Natural killer cell (primary cell): ENCODE measurements at places on chromosomes 5 and 9. TPM values are rescaled to one million over a fixed set of nuclear protein-coding genes. Genes with fewer than 3 reads are reported as not detected.

FOXE1 gene
- total RNA-seq: not detected

DNA sequence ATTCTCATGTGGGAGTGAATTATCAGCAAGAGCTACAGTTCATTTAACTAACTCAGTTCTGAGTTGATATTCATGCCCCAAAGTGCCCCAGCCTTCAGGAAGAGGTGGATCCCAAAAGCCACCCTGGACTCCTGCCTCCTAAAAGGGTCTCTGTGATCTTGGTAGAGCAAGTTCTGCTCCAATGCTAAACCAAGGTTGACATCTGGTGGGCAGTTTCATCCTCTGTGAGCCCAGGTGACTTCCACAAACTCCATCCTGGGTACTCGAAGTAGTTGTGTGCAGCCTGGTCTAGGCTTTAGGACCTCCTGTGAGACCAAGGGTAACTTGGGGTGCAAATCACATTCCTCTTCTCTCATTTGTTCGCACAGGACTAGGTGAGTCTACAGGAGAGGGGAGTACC is 816.8 kb downstream of the MTRR start:
- no peak for DNase-seq

WDR38 gene
- total RNA-seq: not detected

DNA sequence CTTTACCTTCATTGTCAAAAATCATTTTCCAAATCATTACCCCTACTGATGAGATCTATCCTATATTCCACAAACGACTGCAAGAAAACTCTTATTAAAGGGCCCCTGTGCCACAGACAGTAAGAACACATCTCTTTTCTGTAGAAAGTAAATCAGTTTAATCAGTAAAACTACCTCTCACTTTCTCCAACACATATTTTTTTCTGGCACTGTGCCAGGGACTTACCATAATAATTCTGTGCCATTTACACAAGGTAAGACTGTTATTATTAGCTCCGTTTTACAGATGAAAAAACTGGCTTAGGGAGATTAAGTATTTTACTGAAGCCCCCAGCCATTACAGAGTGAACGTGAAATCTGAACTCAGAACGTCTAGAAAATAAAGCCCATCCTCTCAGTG is 587.0 kb upstream of the COX7C start:
- DNase-seq: no peak

DNA sequence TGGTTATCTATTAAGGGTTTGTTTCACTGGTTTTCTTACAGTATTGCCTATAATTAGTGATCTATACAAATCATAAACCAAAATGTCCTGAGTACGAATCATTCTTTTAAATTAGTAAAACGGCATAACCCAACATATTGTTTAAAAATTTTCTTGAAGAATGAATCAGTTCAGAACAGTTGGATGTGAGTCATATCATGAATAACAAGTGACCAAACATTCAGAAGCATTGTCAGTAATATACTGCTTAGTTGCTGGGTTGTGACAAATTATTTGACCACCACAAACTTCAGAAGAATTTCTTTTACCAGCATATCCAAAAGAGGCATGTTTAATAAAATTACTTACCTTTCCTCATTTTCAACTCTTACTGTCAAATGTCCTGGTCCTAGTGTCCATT is 111.2 kb downstream of the UNC13B start:
- DNase-seq: no peak

MAMDC4 gene
- total RNA-seq: 4.6 TPM

DNA sequence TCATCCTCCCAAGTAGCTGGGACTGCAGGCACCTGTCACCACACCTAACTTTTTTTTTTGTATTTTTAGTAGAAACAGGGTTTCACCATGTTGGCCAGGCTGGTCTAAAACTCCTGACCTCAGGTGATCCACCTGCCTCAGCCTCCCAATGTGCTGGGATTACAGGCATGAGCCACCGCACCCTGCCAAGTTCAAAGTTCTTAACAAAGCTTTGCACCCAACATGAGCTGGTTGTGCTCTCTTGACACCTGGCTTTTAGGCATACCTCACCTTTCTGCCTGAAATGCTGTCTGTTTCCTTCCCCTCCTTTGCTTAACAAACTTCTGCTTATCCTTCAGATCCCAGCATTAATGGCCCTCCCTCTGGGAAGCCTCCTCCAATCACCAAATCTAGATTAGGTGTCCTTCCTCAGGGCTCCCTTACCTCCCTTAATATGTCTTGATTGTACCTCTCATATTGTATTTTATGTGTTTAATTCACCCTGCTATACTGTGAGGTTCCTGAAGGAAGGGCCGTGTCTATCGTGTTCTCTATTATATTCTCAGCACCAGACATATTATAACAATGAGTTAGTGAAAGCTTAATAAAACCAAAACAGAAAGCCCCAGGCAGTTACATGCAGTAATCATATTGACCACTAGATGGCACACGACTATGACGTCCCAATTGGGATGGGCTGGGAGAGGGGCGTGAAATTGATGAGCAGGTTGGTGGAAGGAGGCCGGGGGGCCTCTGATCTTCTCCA is 62.9 kb upstream of the PPARGC1B start:
- no peak for DNase-seq

GRCh38 chr9:94554439-94555331 is at the start of gene PCAT7:
PCAT7 (plus strand) TSS chr9:94555083.
- DNase-seq: no peak

DNA sequence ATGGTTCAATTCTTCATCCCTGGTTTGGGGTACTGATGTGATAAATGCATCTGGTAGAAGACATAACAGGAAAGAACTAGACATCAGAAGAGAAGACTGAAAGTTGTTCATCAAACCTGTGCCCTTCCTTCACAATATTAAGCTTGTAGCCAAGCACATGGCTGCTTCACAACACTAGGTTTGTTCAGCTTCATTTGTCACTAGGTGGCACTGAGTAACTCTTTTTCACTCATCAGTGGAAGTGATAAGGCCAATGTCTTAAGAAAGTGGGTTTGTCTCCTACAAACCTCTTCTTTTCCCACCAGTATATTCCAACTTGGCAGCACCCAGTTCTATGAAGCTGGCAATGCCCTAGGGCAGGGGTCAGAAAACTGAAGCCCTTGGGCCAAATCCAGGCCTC is 26.9 kb downstream of the ZNF484 start:
- DNase-seq: peak; percentile 48

FAM221B gene
- not detected for total RNA-seq

DNA sequence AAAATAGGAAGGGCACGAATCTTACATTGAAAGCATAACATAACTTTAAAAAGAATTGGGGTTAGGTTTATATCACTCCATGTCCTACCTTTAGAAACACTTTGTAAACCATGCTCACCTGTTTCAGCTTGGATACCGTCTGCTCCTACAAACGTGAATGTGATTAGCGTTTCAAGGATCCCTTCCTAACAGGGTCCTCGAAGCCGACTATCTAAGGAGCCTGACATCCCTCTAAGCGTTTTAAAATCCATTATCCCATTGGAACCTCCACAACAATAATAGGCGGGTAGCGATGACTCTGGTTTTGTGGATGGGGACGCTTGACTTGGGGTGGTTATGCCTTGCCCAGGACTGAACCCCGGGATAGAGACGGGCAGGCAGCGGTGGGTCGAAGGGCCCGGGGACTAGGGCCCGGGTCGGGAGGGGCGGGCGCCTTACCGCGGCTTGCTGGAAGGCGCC is 937 bp downstream of the SVEP1 start:
- no peak for DNase-seq

DNA sequence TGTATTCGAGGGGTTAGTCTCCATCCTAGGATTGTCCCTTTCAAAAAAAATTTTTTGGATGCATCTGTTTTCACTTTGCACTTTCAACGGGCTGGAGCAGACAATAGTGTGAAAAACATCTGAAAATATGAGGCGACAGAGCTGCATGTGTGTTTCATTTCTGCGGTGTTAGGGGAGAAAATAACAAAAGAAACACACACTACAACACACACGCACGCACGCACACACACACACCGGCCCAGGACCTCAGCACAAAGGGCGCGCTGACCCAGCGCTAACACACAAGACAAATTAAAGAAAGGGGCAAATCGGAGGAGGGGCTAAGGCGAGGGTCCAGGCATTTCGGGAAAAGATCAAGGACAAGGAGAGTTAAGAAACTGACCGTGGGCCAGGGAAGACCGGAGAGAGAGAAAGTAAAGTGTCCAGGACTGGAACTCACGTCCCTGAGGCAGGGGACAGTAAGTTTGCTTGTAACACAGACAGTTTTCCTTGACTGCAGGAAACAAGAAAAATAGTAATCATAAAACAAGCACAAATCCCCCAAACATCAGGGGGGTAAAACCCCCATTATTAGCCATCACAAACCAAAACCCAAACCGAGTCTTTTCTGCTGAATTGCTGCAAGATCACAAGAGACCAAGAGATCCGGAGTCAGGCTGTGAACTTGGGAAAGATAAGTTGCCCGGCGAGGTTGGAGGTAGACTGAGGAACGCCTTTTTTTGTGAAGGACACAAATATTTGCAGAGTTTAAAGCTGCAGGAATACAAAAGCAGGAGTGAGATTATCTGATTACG is 302.1 kb downstream of the PARP8 start:
- DNase-seq: no peak

DNA sequence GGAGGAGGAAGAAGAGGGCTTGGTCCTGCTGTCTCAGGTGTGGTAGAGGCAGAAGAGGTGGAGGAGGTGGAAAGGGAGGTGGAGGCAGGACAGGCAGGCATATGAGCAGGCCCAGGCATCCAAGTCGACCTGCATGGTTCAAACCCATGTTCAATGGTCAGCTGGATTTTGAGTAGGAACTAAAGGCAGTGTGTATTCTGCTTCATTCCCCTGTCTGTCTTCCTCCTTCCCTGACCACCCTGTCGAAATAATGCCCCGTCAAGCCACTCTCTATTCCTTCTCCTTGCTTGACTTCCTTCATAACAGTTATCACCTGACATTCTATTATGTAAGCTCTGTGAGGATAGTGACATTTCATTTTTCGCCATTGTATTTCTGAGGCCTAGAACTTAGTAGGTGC is 34.8 kb downstream of the ATP6V0E1 start:
- no peak for DNase-seq

SNX18 gene
- 45.6 TPM for total RNA-seq

DNA sequence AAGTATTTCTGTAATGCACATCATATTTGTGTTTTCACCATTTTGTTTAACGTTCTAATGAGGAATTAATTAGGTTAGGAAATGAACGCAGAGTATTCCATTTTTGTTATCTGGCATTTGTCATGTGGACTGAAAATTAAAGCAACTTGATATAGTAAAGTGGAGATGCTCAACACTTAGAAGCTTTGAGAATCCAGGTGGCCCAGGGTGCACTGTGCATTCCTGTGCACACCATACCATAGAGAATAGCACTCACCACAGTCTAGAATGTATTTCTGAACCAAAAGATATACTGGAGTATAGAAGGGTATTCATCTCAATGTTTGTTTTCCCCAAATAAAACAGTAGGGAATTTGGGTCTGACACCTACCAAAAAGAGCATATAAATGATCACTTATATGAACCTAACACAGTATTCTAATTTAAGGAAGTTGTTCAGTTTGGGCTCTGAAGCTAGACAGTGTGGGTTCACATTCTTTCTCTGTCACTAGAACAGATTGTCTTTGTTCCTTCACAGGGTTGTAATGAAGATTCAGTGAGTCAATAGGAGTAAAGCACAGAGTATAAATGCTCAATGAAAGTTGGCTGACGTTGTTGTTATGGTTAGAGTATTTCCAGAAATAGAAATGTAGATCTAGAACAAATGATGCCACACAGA is 125.6 kb upstream of the DMRT1 start:
- no peak for DNase-seq

SLC46A2 gene
- 0.18 TPM for total RNA-seq

GRCh38 chr5:72644296-72644695 is 137.1 kb upstream of the ZNF366 start:
- DNase-seq: no peak

GRCh38 chr9:90818279-90818678 is 16.7 kb downstream of the SYK start:
- DNase-seq: no peak

DNA sequence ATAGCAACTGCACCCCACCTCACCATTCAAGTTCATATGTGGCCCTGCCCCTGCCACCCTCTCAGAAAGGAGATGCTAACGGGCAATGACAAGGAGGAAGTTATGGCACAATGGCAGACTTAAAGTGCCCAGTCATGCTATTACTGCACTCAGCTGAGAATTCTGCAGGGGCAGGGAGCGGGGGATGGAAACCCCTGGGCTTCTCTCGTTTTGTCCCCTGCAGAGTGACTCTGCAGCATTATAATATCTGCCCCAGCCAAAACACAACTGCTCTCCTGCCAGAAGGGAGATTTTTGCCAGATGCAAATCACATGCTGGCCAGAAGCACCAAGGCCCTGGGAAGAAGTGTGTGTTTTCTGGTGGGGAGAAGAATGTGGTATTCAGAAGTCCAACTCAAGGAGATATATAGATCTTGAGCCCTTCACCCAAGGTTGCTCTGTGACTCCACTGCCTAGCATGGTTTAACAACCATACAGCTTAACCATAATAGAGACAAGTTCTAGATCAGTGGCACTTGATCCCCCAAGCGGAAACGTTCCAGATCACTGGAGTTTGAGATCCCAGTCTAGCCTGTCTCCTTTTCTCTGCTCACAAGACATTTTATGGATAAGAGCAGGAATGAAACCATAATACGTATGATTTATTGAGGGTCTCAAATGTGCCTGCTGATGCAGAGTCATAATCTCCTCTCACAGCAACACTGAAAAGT is 207.0 kb upstream of the MAP3K1 start:
- no peak for DNase-seq

INSL4 gene
- not detected for total RNA-seq

GRCh38 chr9:93549611-93550010 is 26.8 kb upstream of the PHF2 start:
- DNase-seq: no peak

- DNase-seq: peak; percentile 38
These were observed 51.1 kb downstream of the C9orf50 start for GRCh38 chr9:129569502-129570449.

CCDC192 gene
- not detected for total RNA-seq

DNA sequence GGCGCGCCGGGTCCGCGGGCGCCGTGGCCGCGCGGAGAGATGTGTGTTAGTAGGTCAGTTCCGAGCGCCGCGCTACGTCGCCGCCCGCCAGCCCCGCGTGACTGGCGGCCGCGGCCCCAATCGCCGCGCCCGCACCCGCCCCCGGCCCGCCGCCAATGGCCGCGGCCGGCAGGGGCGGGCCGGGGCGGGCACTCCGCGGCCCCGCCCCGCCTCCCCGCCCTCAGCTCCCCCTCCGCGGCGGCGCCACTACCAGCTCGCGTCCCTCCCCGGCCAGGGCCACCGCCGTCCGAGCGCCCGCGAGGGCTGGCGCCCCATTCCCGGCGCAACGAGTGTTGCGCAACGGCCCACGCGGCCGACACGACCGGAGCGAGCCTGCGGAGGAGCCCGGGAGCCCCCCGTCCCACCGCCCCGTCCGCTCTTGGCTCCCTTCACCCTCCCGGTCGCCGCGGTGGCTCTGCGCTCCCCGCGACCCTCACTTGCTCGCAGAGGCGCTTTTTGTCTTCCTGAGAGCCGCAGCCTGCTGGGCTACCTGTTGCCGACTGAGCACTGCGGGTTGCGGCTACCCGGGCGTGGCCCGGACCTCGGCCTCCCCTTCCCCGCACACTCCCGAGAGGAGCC is at the start of gene NFIL3:
TSS of gene NFIL3 (minus strand) at position 48 of the 618 bp plus-strand sequence. CDS start 13,098 bp downstream, outside the sequence.
- peak; percentile 83 for DNase-seq

DNA sequence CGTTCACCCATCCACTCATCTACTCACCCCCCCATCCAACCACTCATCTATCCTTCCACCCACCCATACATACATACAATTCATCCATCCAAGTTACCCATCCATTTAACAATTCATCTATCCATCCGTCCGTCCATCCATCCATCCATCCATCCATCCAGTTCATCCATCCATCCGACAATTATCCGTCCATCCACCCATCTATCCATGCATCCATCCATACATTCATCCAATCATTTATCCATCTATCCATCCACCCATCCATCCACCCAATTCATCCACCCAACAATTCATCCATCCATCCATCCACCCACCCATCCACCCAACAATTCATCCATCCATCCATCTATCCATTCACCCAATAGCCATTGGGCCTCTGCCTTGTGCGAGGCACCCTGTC is 173.2 kb upstream of the MVB12B start:
- no peak for DNase-seq
